Airway epithelial cell (primary cell): ENCODE measurements at places on chromosomes 11 and 22. TPM values are rescaled to one million over a fixed set of nuclear protein-coding genes. Genes with fewer than 3 reads are reported as not detected.

INCENP gene
- total RNA-seq: 20.1 and 33.5 TPM in 2 replicates

UBQLNL gene
- total RNA-seq: not detected in 2 replicates

PYGM gene
- 0.14 and 0.79 TPM in 2 replicates for total RNA-seq

PATE4 gene
- total RNA-seq: not detected in 2 replicates

FJX1 gene
- 72.9 and 76.9 TPM in 2 replicates for total RNA-seq

ANO5 gene
- not detected in 2 replicates for total RNA-seq

SMC1B gene
- not detected in 2 replicates for total RNA-seq

CCDC188 gene
- total RNA-seq: not detected in 2 replicates

SLC25A17 gene
- 12.4 and 20.1 TPM in 2 replicates for total RNA-seq

OR5B17 gene
- not detected in 2 replicates for total RNA-seq

OR5L2 gene
- not detected in 2 replicates for total RNA-seq

MAPK1 gene
- 25.4 and 31.9 TPM in 2 replicates for total RNA-seq

SLCO2B1 gene
- total RNA-seq: 0.07 and 0.09 TPM in 2 replicates

NRXN2 gene
- total RNA-seq: not detected in 2 replicates

OPCML gene
- not detected in 2 replicates for total RNA-seq

WDR74 gene
- 67.6 and 70.5 TPM in 2 replicates for total RNA-seq

GLYATL2 gene
- total RNA-seq: not detected in 2 replicates

ALX4 gene
- not detected in 2 replicates for total RNA-seq

CDCA5 gene
- 13.9 and 14.8 TPM in 2 replicates for total RNA-seq

SYT13 gene
- not detected in 2 replicates for total RNA-seq

TMPRSS5 gene
- total RNA-seq: not detected in 2 replicates

NCR3LG1 gene
- total RNA-seq: 1.4 and 2.2 TPM in 2 replicates

OR8G5 gene
- total RNA-seq: not detected in 2 replicates

TH gene
- total RNA-seq: 0.33 and 0.99 TPM in 2 replicates

UCP2 gene
- total RNA-seq: 36.2 and 39.6 TPM in 2 replicates

DNAJB13 gene
- total RNA-seq: 0.14 and 0.28 TPM in 2 replicates
